ENCODE measurements at places on chromosomes 6 and 20. TPM values are rescaled to one million over a fixed set of nuclear protein-coding genes. Genes with fewer than 3 reads are reported as not detected.

GRCh38 chr6:75775219-75775618, 26.2 kb downstream of the MYO6 start:
- DNase-seq = no peak

DNA sequence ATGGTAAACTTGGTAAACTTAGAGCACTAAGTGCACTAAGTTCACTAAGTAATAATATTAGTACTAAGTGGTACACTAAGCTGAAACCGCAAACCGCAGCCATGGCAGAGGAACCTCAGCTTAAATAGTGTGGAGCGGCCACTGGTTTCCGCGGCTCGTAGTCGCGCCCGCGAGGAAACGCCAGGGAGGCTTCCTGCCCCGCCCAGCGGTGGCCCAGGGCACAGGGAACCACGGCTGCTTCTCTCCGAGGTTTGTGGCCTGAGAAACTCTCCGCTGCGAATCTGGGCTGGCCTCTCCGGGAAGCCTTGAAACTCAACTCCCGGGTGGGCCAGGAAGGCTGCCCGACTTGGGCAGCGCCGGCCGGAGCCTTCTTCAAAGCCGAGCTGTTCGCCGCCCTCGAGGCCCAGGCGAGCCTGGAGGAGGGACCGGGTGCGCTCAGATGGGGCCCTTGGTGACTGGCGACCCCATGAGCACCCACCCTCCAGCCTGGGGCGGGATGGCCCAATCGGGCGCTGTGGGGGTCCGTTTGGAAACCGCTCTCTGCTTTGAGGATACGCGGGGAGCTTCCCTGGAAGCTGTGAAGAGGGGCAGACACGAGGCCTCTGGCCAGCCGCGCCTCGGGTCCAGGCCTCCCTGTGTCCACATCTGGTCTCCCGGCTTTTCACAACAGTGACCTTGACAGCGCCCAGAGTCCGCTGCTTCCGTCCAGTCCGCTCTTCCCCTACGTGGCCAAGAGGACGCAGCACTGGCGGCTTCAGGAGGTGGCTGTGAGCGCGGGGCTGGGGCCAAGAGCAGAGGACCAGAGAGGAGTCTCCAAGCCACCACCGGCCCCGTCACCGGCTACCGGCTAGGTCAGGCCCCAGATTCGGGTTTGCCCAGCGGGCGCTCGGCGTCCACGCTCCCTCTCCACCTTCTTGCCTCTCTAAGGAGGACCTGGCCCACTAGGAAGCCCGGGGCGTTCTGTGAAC, 25.4 kb upstream of the HLA-E start:
- DNase-seq = no peak

DNA sequence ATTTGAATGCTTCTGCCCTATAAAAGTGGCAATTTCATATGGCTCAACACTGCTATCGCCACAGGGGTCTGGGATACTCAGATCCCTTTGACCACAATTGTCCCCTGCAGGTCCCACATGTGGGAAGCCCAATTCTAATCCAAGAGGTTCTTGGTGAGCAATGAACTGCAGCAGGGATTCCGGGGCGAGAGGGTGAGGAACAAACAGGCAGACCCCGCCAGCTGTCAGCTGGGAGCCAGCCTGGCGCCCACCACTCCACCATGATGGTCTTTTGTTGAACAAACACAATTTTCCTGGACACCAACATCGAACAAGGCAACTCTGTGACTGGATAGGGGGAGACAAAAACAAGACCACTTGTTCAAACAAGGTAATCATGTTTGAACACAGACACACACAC, 80.5 kb downstream of the TMEM242 start:
- DNase-seq = no peak

DNA sequence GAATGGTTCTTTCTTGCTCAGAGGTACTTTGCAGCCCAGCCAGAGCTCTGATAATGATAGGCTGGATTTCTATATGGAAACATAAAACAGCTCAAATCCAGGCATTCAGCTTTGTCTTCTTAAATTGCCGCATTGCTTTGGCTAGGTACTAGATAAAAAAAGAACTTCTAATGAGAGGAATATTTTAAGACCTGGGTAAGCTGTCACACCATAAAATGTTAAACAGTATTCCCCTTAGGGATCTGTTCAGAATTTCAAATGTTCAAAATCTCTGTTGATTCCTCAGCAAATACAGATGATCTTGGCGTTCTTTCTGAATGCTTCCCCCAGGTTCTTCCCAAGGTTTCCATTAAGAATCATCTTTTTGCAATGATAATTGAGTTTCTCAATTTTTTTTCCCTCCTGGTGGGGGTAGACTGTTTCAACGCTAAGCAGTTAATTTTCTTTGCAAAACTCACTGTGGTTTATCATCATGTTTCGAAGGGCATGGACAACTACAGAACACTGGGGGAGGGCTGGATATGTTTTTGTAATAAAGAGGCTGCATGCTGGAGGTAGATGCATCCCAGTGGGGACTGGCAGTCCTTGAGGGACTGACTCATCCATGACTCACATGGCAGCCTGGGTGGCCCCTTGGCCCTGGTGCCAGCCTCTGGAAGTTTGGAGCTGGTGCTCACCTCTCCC, 31.0 kb downstream of the TIAM2 start:
- no peak for DNase-seq

GRCh38 chr6:25627001-25627400, 25.0 kb upstream of the SCGN start:
- no peak for DNase-seq

LY6G6D gene
- total RNA-seq = not detected

DNA sequence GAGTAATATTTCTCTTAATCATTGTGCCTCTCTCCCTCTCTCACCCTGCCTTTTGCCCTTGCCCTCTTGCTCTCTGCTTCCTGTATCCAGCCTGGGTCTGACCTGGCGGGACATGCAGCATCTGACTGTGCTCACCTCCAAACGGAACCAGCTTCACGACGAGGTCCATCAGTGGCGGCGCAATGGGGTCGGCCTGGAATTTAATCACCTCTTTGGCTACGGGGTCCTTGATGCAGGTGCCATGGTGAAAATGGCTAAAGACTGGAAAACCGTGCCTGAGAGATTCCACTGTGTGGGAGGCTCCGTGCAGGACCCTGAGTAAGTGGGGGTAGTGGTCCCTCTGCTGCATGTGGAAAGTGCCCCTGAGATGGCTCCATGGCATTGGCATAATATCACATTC, 65.9 kb downstream of the BFSP1 start:
- DNase-seq = no peak
